ENCODE measurements at places on chromosomes 3 and 15. TPM values are rescaled to one million over a fixed set of nuclear protein-coding genes. Genes with fewer than 3 reads are reported as not detected.

Gene ISLR
- 0.14 TPM for total RNA-seq

Gene SNRPN
- 106 TPM for total RNA-seq

Gene TUBGCP5
- 29.0 TPM for total RNA-seq

Gene LNP1
- total RNA-seq, result 0.66 TPM

Gene ATR
- total RNA-seq, result 11.5 TPM

Gene EPHB1
- 0.16 TPM for total RNA-seq

Gene NME9
- total RNA-seq, result not detected

Gene TMA7
- 279 TPM for total RNA-seq

Gene MKRN2
- 23.4 TPM for total RNA-seq

Gene PLSCR2
- not detected for total RNA-seq

Gene ZBED2
- 0.13 TPM for total RNA-seq

Gene MELTF
- total RNA-seq, result 66.3 TPM

Gene RBP2
- not detected for total RNA-seq

Gene CMTM8
- 6.4 TPM for total RNA-seq

Gene PARP15
- not detected for total RNA-seq

Gene DAPK2
- 3.8 TPM for total RNA-seq

Gene PLA2G4E
- not detected for total RNA-seq

Gene PLA2G4F
- not detected for total RNA-seq

Gene C3orf62
- 1.5 TPM for total RNA-seq

Gene SLC24A5
- not detected for total RNA-seq

Gene DAZL
- not detected for total RNA-seq

Gene NTRK3
- 21.7 TPM for total RNA-seq

Gene GOLGA8K
- total RNA-seq, result 0.71 TPM

Gene HRH1
- 10.2 TPM for total RNA-seq

Gene NCK1
- 26.5 TPM for total RNA-seq

Gene CAMK2N2
- 1.3 TPM for total RNA-seq

Gene P2RY14
- not detected for total RNA-seq

Gene AP4E1
- 9.5 TPM for total RNA-seq

Gene PCYT1A
- total RNA-seq, result 32.9 TPM

Gene ALS2CL
- total RNA-seq, result 6.3 TPM

Gene CYP19A1
- 0.16 TPM for total RNA-seq

Gene NRROS
- not detected for total RNA-seq

Gene ATP13A5
- not detected for total RNA-seq

Gene CHRM5
- total RNA-seq, result not detected

Gene MYEF2
- 17.5 TPM for total RNA-seq

Gene DPPA2
- not detected for total RNA-seq

Gene FEZF2
- not detected for total RNA-seq

Gene SNX22
- total RNA-seq, result 0.77 TPM

Gene CDCP1
- total RNA-seq, result 11.5 TPM

Gene CEP152
- total RNA-seq, result 10.5 TPM

Gene IGDCC3
- 0.20 TPM for total RNA-seq

Gene VIPR1
- 0.90 TPM for total RNA-seq

Gene TNFAIP8L3
- 6.9 TPM for total RNA-seq

Gene DZIP1L
- total RNA-seq, result 6.5 TPM

Gene IL5RA
- not detected for total RNA-seq

Gene CSTA
- total RNA-seq, result 1.9 TPM

Gene SLC12A8
- 1.6 TPM for total RNA-seq

Gene OSTN
- not detected for total RNA-seq

Gene WDR93
- total RNA-seq, result 0.15 TPM

Gene OXTR
- 6.8 TPM for total RNA-seq

All from A549 treated with RU486 at 1 μM for 4 hours (cell line).